Left forelimb (tissue), 1 donor: ENCODE measurements at places on chromosomes 3 and 15.

DNA sequence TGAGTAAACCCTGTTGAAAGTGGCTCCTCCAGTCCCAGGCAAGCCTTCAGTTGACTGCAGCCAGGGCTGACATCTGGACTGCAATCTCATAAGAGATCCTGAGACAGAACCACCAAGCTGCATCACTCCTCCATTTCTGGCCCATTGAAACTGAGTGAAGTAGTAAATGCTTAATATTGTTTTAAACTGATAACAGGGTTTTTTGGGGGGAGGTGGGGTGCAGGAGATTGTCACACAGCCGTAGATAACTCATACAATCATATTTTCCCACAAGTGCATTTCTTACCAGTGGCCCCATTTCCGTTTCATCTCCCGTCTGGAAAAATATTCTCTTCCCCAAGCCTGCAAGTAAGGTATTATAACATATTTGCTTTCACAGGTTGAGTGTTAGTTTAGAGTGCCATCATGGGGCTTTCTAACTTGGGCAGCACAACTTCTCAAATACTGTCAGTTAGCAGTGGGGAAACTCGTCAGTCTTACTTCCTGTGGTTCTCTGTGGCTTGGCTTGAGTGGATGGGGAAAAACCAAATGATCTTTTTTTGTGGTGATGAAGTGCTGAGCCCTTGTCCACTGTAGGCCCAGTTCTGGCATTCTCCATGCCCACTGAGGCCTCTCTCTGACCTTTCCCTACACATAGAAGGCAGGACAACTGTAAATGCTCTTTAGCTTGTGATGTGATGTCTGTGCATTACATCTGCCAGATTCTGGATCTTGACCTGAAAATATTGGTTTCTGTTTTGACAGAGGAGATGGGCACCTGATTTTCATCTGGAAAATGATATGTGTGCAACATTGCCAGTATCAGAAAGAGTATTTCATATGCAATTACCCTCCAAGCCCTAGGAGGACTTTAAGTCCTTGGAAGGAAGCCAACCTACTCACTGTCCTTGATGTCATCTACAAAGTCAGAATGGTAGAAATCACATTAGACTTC is 90.1 kb upstream of the BHLHE40 start:
- DNase-seq, result no peak

DNA sequence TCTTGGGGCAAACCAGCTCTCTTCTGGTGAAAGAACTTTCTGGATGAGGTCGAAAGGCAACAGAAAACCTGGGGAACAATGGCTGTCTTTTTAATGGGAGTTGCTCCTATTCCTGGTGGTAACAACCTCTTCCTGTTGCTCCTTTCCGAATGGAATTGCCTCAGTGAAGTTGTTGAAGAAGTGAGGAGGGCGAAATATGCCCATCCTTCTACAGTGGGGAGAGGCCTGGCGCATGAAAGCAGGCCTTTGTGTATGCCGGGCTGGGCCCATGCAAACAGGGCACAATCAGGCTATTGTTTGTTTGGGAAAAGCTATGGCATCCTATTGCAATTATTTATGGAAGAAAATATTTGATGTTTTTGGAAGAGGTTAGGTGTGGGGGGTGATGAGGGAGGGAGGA is 166.9 kb downstream of the IGF1R start:
- no peak for DNase-seq

GRCh38 chr3:31530039-31530959 is 2.4 kb upstream of the STT3B start:
- DNase-seq, result no peak

GRCh38 chr15:52278636-52279367 is 16.8 kb downstream of the MYO5C start:
- no peak for DNase-seq

- no peak for DNase-seq
These were observed 9.6 kb downstream of the PLCD1 start for GRCh38 chr3:38019658-38020341.

GRCh38 chr15:44999105-44999504 is 23.9 kb upstream of the SORD start:
- DNase-seq, result no peak

- DNase-seq, result no peak
These were observed 42.1 kb downstream of the ABTB1 start for GRCh38 chr3:127714866-127715265.

DNA sequence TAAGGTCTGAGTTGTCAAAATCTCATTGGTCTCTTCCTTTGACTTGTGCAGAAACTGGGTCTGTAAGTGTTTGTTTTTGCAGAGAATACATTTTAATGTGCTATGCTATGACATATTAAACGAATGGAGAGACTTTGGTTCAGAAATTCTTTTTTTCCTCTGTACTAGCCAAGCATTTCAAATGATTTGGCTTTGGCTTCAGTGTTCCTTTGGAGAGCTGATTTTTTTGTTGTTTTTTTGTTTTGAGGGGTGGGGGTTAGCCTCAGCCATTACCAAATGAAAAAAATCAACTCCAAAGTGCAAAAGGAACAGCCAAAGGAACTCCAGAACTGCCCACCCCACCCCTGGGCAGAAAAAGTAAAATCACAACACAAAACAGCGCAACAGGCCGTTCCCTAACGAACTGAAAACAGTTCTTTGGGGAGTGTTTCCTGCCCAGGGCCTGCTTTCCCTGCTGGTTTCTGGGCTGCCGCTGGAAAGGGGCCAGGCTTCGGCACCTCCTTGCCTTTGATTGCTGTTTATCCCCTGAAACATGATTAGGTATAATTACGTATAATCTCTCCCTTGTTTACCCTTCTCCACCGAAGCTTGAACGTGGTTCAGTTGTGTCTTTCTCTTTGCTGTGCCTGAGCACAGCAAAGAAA is 57.6 kb upstream of the NEO1 start:
- no peak for DNase-seq

DNA sequence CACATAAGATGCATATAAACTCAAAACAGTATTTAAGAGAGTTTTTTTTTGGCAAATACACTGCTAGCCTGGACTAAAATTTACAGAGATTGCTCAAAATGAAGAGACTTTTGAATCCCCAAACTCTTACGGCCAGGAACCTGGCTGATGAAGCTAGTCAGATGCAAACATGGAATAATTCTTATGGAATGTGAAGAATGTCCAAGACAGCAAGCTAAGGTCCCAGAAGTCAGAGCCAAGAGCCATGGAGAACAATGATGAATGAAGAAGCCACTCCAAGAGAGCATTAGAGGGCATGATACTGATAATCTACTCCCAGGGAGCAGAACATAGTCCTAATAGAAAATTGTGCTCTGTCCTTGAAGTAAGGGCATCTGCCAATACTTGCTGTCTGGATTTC is 705.5 kb downstream of the DIPK2A start:
- no peak for DNase-seq

DNA sequence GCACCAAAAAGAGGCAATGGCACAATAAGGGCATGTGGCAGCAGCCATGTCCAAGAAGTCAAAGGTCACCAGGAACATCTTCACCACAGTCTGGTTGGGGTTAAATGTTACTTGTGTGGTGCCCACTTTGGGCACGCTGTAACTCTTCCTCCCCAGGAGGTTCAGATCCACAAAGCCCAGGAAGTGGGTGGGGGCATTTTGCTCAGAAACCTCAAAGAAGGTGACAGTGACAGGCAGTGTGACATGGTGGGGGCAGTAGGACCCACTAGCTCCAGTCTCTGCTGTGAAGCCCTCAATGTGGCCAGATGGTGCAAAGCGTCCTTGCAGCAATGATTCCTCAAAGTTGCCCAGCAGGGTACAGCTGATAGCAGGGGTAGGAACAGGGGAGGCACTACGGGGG is 5.8 kb downstream of the ZNF80 start:
- no peak for DNase-seq

GRCh38 chr3:196063049-196063448 is 18.8 kb downstream of the TFRC start:
- no peak for DNase-seq

GRCh38 chr3:52303811-52304210 is 12.3 kb upstream of the DNAH1 start:
- no peak for DNase-seq

DNA sequence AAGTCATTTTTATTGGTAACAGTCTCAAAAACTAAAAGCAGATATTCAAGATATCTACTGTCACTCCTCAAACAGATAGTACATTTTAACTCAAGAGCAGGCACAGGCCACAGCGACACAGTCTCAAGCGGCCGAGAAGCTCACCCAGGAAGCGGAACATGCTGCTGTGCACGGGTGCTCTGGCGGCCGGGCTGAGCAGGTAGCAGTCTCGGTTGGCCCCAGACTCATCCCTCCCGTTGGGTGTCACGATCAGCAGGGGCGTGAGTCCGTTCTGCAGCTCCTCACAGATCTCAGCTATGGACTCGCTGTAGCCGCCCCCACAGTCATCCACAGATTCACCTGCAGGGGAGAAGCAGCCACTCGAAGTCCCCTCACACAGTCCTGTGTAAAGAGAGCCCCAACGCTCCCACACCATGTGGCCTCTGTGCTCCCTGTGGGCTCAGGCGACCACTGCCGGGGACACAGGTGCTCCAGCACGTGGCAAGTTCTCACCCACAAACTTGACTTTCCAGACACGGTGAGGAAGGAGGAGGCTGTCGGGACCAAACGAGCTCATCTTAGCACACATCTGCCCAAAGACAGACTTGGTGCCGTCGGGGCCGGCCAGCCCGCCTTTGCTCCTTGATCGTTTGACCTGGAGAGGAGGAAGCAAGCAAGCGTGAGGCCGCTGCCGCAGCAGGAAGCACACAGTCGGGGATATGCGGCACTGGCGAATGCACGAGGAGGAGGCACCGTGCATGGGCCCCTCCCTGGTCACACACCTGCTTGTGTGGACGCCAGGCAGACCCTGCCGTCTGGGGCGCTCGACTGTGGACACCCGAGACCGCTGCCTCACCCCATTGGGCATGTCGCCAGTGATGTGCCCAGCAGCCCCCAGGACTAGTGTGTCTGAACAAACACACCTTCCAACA is 17.7 kb upstream of the OCA2 start:
- no peak for DNase-seq

- DNase-seq, result peak; percentile 77
These were observed 53.0 kb upstream of the HES1 start for GRCh38 chr3:194082743-194083636.

- no peak for DNase-seq
These were observed 251.8 kb upstream of the SUCLG2 start for GRCh38 chr3:67906261-67906660.

GRCh38 chr15:51801391-51801835 is 28.0 kb upstream of the TMOD3 start:
- DNase-seq, result no peak

GRCh38 chr3:56573501-56573900 is 16.5 kb downstream of the CCDC66 start:
- no peak for DNase-seq

DNA sequence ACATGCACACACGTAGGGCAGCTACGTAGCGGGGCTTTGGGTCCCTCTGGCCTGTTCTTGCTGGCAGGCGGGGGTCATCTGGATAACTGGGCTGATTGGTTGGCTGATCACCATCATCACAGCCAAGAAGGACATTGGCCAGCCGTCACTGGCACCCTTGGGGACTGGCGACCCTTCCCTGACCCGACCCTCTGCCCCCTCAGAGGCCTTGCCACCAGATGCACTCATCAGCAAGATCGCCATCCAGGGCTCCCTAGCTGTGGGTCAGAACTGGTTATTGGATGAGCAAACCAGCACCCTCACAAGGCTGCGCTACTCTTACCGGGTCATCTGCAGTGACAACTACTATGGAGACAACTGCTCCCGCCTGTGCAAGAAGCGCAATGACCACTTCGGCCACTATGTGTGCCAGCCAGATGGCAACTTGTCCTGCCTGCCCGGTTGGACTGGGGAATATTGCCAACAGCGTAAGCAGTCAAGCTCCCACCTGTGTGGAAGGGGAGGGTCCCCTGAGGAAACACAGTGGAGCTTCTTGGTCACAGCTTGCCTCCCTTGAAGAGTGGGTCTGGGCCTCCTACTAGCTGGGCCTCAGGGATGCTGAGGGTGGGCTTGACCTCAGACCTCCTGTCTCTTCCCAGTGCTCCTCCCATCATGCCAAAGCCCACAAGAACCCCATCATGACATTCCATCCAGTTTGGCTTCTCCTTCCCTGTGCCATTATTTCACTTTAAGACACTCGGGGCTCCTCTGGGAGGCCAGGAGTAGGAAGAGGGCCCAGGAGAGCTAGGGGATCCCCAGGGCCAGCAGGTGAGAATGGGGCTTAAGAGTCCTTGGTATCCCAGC is 2.4 kb downstream of the DLL4 start:
- no peak for DNase-seq

DNA sequence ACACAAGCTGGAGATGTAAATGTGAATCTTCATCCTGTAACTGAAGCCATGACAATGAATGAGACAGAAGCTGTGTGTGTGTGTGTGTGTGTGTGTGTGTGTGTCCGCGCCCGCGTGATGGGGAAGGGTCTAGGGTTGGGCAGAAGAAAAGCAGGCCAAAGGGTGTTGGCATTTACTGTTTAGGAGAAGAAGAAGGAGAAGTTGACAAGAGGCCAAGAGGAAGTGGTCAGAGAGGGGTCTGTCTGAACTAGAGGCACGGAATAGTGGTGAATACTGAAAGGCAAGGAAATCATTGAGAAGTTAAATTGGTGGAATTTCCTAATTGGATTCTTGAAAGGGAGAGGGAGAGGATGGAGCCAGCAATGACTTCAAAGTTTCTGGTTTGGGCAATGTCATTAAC is 5.6 kb upstream of the NCEH1 start:
- DNase-seq, result no peak

DNA sequence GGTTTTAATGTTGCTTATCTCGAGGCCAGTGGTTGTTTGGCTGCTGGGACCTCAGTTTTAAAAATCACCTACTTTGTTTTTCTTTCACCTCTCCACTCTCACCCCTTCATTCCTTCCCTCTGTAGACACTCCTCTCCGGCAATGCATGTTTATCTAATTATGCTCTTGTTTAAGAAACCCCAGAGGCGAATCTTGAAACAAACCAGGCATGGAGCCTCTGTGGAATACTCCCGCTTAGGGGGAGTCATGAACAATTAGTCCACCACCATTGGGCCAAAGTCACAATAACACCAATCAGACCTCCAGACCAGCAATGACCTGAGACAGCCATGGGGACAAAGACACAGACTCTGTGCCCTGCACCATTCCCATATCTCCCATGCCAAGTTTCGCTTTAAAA is 53.3 kb downstream of the EFCAB12 start:
- no peak for DNase-seq

DNA sequence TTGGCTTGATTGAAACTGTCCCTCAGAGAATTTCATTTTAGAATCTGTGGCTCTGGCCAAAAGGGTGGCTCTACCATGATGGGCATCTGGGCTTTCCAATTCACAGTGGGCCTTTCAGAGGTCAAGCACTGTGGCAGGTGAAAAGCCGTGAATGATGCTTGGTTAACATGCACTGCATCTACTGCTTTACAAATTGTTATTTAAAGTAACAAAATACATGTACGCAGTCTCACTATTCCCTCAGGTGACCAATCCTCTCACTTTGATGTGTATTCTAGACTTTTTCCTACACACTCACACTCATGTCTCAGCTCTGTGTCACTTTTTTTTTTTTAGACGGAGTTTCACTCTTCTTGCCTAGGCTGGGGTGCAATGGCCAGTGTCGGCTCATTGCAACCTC is 70.5 kb downstream of the MGLL start:
- DNase-seq, result no peak

GRCh38 chr15:100099976-100100375 is 241.8 kb downstream of the ADAMTS17 start:
- peak; percentile 47 for DNase-seq
